ENCODE measurements at places on chromosomes 2 and 18.

DNA sequence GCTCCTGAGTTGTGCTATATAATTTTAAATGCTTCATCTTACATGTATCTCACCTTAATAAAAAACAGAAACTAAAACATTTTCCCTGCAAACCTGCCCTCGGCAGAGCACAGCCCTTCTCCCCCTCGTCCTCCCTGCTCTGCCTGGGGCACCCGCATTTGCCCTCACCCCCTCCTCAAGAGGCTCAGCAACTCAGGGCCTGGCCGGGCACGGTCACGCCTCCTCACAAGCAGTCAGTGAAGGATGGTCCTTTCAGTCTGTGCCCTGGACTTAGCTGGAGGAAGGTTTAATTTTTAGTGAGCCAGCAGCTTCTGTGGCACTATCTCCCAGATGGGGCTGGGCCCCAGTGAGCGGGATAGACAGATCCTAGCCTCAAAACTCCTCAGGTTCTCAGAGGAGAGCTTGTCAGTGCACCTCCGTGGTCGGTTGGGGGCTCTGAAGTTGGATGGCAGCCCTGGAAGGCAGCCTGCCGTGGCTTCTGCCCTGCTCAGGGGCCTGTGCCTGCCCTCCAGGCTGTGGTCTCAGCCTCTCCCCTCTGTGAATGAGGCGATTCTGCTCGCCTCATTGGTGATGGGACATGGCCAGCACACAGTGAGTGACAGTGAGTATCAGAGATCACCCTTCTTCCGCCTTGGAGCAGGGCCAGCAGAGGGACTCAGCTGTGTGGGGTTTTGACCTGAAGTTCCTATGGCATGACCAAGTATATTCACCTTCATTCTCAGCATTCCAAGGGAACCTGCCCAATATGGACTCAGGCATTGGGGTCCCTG, 56.3 kb upstream of the AFF3 start:
- DNase-seq: peak; percentile 40

GRCh38 chr2:70397186-70397585, 95.3 kb upstream of the FAM136A start:
- no peak for DNase-seq

GRCh38 chr2:98140210-98140609, 53.2 kb downstream of the VWA3B start:
- DNase-seq: peak; percentile 11

- DNase-seq: no peak
Measured at GRCh38 chr2:74281141-74281975, 61.9 kb downstream of the SLC4A5 start.

DNA sequence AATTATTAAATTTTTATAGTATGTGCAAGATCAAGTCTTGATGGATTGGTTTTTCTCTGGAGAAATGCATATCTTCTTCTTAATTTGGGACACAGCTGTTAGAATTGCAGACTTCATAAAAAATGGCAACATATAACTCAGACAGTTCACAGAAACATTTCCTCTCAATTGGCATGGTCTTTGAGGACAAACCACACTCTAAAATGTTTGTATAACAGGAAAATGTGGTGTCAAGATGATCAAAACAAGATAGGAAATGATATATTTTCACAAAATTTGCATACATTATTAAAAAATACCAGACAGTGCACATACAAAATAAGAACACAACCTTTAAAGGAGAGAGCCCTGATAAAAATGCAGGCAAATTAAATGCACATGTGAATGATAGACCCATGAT, 63.9 kb downstream of the ICOS start:
- no peak for DNase-seq

- DNase-seq: peak; percentile 68
Measured at GRCh38 chr2:170493426-170494097, 221.6 kb upstream of the SP5 start.

GRCh38 chr2:39128919-39129391, 8.1 kb upstream of the SOS1 start:
- no peak for DNase-seq

GRCh38 chr2:105882920-105883435, 138.3 kb downstream of the NCK2 start:
- no peak for DNase-seq

- no peak for DNase-seq
Measured at GRCh38 chr2:47162780-47163179, 7.7 kb upstream of the STPG4 start.
